Activated gamma-delta T cell (primary cell): ENCODE measurements at places on chromosomes 4 and X.

GRCh38 chrX:3777416-3777815 is 64.0 kb upstream of the PRKX start:
- DNase-seq: no peak

- DNase-seq: no peak
Observed at GRCh38 chr4:53453385-53453784, 75.9 kb downstream of the FIP1L1 start.

DNA sequence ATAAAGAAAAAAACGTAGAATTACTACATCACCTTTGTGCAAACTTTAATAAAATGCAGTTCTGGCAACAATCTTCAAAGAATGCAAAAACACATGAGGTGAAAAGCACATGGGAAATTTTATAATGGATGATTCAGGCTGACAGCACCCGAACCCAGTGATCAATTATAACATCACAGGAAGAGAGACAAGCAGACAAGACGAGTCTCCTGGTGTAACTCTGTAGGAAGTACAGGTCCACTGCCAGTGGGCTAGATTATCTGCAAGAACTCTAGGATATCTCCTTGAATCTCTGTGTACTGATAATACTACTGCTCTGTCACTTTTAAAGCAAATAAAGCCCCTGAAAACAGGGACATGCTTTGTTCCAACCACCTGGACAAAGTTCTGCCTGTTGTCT is 58.9 kb upstream of the NXF3 start:
- no peak for DNase-seq

- DNase-seq: no peak
Observed at GRCh38 chr4:169174247-169174646, 96.5 kb downstream of the SH3RF1 start.

- DNase-seq: no peak
Observed at GRCh38 chr4:110216129-110216528, 17.7 kb upstream of the ELOVL6 start.

DNA sequence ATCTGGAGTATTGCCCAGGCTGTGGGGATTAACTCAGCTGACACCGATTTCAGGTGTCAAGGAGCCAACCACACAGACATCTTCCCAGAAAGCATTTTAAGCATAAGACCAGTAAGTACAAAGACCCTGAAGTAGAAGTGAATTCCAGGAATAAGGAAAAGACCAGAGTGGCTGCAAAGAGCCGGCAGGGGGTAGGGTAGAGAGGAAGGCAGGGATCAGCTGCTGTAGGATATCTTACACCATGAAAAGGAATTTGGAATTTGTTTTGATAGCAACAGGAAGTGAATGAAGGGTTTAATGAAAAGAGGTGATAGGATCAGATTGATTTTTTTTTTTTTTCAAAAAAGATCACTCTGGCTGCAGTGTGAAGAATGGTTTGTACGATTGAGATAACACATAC is 113.6 kb upstream of the PPARGC1A start:
- no peak for DNase-seq

DNA sequence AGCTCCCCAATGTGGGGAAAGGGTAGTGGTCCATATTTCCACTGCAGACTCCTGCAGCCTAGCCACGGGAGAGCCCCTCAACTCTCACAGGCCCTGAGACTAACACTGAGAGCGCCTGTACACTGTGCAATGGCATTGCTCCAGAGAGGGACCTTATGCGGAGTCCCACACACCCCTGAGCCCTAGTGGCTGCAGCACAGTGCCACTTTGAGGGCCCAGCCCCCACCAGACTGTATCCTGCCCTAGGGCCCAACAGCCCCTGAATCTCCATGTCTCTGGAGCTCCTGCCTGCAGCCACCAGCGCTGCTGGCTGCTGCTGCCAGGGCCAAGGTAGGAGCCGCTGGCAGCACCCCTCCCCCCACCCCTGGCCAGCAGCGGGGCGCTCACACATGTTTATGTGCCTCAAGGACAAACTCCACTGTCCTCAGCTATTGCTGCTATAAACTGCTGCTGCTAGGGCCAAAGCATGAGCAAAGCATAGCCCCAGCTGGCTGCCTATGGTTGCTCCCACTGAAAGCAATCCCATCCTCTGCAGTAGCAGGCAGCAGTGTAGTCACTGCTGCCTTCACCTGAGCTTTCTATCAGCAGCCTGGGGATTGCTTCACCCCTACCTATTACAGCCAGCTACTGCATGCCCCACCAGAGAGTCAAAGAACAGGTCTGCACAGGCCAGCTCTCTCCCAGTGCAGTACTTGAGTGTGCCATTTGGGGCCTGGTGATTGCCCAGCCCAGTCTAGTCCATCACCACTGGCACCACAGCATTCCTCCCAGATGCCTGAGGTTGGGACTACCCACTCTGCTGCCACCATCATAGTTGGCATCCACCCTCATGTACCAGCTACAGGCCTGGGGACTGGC is 24.3 kb downstream of the TMEM154 start:
- DNase-seq: no peak

DNA sequence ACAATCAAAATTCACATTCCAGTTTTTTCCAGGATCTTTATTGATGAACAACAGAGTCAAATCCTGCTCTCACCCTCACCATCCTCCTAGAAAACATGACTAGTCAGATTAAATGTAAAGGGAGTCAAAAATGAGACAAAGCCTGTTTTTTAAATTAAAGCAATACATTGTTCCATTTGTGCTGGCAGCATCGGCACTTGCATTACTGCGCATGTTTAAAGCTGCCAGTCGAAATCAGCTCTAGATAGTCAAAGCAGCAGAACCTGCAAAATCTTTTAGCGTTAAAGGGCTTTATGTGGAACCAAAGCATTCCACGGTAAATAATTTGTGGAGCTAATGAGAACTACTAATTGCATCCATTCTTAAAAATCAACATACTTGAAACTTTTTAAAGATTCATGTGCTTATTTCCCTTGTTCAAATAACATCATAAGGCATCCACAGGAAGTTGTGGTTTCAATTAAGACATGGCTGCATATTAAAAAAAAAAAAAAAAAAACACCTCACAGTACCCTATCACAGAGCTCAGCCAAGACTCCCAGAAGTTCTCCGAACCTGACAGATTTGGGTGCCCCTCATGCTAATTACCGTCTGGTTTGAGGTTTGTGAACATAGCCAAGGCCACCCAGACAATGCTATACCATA is 82.2 kb downstream of the SH3KBP1 start:
- no peak for DNase-seq

- DNase-seq: no peak
Observed at GRCh38 chr4:156829201-156829873, 142.3 kb downstream of the PDGFC start.

DNA sequence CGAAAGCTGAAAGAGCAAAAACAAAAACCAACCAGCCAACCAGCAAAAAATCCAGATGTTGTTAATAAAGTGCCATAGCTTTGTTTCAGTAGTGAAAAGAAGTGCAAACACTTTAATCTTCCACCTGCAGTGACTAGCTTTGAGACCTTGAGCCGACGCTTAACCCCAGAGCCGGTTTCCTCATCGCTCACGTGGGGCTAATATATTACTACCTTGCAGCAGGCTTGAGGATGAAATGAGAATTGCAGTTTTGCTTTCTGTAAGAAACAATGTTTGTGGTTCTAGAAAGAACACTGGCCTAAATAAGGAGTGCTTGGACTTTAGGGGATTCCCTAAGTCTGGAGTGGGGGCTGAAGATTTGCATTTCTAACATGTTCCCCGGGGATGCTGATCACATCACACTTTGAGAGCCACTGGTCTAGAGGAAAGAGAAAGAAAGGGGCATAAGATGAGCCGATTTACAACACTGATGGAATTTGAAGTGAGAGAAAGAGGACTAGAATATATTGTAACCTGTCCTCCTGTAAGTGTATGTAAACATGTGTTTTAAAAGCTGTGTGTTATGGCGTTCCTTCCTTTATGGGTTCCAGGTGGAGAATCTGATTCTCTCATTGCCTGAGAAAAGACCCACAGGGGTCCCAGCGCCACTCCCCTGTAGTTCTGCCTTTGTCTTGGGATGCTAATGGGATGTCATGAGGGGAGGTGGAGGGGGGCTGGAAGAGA is 1.4 kb downstream of the FGF2 start:
- no peak for DNase-seq

- no peak for DNase-seq
Observed at GRCh38 chr4:105155426-105155825, 8.8 kb downstream of the TET2 start.

- no peak for DNase-seq
Observed at GRCh38 chrX:94204524-94204923, 530.5 kb downstream of the FAM133A start.

GRCh38 chrX:69128588-69128987 is 36.7 kb downstream of the PJA1 start:
- DNase-seq: no peak

- no peak for DNase-seq
Observed at GRCh38 chrX:111567542-111568255, 56.3 kb downstream of the SERTM2 start.

DNA sequence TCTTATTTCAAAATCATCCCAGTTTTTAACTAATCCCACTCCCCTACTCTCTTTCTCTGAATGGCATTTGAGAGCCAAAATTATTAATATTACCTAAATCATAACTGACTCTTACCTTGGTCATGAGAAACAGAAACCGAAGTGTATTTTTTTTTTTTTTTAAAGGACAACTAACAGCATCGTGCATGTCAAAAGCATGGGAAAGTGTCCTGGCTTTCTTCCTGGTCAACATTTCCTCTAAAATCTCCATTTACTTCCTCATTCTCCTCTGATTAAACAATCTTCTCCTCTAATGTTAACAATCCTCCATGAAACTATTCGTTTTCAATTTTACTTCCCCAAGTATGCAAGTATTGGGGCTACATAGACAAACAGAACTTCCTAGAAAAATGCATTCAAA is 2.1 kb upstream of the STS start:
- DNase-seq: no peak

GRCh38 chr4:108622022-108622421 is 1.6 kb downstream of the RPL34 start:
- no peak for DNase-seq

- DNase-seq: no peak
Observed at GRCh38 chr4:142645475-142646108, 200.5 kb downstream of the INPP4B start.

DNA sequence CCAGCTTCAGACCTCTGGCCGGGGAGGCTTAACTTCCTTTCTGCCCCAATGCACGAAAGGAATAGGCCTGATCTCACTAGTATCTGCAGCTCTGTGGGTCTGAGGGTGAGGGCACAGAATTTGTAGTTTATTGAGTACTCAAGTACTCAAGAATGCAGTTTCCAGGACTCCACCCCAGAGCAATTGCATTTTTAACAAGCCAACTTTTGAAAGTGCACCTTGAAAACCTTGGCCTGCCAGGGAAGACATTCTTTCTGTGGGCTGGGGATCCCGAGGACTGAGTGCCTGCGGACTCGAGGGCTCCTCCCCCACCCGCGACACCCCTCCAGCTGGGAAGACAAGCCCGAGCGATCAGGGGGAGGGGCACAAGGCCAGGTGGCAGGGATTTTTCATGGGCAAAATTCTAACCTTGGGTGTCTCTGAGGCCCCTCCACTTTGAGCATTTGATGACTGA is 22.4 kb downstream of the RS1 start:
- no peak for DNase-seq

DNA sequence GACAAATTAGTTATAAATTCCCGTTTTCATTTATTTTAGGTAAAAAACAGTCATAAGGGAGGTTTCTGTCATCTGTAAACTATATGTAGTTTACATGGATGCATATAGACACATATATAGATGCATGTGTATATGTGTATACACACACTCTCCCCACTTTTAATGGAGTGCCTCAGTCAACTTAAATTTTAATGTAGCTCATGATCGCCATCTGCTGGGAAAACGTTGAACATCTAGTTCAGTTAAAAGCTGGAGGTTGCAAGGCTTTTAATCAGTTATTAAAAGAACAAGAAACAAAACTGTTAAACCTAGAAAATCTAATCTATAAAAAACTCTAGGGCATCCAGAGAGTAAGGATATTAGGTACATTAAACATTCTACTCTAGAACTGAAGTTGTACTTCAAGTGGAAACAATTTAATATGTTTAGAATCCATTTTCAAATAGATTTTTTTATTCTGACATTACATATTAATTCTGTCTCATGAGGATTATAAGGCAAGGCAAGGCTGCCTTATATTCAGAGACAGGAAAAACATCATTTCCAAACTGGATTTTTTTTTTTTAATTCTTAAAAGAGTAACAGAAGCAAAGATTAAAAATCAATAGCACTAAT is 122.6 kb downstream of the SHISA3 start:
- DNase-seq: no peak

- DNase-seq: no peak
Observed at GRCh38 chrX:9670136-9670814, 95.4 kb downstream of the GPR143 start.
